Activated CD8-positive, alpha-beta memory T cell treated with anti-CD3 and anti-CD28 coated beads for 1 hour (primary cell): ENCODE measurements at places on chromosomes 7 and 10.

GRCh38 chr7:143382791-143383641, 1.9 kb downstream of the ZYX start:
- no peak for DNase-seq

DNA sequence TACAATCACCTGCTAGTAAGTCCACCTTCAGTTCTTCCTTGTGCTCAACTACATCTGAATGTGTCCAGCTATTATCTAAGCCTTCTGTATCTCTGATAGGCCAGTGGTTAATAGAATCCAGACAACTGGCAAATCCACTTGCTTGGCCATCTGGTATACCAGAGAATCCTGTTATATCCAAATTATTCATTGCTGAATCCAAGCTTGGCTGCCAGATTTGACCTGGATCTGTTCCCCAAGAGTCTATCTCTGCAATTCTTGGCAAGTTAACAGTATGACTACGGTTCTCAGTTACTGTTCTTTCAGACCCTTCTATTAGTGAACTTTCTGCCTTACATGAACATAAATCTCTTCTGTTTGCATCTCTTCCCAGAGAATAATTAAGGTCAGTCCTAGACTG, 154.6 kb upstream of the TARP start:
- DNase-seq: no peak

- no peak for DNase-seq
Observed at GRCh38 chr7:130872341-130872740, 138.3 kb upstream of the KLF14 start.

- DNase-seq: no peak
Observed at GRCh38 chr10:28664369-28664740, 13.0 kb upstream of the BAMBI start.

DNA sequence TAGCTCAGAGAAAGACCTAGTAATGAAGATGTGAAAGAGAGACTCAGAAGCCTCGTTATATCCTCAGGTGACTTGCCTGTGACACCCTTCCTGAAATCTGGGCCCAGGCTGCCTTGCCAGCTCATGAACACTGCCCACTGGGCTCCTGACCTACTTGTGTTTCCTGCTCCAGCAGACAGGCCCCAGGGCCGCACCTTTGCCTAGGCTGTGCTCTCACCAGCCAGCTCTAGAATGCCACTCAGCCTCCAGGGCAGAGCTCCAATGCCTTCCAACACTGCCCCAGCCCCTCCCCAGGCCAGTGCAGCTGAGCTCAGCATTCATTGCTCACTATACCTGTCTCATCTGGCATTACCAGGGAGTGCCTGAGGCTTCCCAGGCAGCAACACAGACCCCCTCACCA, 94.3 kb downstream of the DLG5 start:
- DNase-seq: no peak

DNA sequence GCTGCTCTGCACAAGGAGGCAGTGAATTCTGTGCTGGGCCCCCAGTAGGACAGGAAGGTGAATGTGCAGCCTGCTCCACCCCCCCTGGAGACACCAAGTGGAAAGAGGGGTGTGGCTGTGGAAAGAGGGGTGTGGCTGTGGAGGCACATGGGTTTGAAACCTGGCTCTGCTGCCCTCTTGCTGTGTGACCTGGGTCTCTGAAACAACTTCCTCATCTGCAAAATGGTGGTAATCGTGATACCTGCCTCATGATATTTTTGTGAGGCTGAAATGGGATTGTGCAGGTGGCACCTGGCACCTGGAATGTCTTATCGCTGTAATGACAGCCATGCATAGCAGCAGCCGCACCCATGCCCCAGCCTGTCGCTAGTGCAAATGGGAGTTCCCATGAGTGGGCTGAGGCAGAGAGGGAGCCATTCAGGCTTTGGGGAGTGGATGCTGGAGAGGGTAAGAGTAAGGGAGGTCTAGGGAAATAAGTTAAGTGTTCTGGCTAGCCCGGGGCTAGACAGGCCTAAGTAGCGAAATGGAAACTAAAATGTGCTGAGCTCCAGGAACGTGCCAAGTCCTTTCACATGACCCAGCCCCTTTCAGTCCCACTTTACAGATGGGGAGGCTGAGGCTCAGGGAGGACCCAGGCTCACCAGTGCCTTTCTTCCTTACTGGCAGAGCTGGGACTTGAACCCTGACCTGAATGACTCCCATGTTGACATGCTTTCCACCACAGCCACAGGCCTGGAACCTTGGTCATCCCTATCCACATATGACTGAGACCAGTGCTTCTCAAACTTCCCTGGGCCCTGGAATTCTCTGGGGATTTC, 35.0 kb downstream of the C10orf105 start:
- no peak for DNase-seq

DNA sequence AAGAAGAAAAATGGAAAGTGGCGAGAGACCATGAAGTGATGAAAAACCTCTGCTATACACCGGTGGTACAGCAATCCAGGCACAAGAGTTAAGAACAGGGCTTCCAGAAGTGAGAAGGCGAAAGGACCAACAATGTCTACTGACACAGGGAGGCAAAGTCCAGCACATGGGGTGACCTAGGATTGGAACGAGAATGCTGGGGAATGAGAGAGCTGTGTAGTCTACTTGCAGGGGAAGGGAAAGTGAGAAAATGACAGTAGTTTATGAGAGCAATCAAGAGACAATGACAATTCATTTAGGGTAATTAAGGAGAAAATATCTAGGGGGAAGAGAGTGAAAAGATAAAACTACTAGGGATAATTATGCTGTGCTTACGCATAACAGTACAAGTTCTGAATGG, 169.2 kb downstream of the SLC25A13 start:
- no peak for DNase-seq

- peak; percentile 94 for DNase-seq
Observed at GRCh38 chr7:116862234-116862950, at the start of gene CAPZA2. Gene CAPZA2, plus strand, starts transcription at chr7:116862587. Its CDS starts 25 bp downstream, at chr7:116862612.

DNA sequence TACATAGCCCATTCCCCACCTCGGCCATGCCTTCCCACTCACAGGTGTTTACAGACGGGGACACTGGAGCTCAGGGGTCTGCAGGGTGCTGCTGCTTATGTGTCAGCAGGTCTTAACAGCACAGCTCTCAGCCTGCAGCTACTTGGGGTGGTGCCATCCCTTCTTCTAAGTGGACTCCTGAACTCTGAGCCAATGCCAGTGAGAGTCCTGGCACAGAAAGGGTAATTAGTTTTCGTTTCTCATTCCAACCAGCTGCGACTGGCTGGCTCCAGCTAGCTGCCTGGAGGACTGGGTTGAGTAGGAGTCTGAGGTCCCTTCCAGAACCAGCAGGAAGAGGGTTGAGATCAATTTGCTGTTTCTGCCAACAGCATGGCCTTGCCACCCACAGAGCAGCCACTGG, 88.3 kb upstream of the AGK start:
- DNase-seq: no peak

- DNase-seq: no peak
Observed at GRCh38 chr10:14904316-14904732, 25.7 kb downstream of the SUV39H2 start.

GRCh38 chr7:112749775-112750174, 40.4 kb downstream of the TMEM168 start:
- DNase-seq: no peak

DNA sequence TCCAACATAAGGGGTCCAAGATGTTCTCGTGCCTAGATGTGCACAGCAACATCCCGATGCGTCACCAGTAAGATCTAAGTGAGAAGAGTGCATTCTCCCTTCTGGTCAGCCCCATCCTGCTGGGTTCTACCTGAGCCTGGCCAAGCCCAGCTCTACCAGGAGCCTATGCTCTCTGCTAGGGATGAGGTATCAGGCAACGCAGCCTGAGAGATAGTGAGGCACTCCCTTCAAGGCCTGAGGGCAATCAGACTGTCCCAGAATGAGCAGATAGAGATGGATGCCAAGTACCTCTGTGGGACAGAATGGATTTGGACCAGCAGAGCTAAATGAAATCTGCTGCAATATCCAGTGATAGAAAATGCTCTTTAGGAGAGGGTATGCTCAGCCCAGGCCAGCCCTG, 26.7 kb downstream of the DDC start:
- DNase-seq: no peak

DNA sequence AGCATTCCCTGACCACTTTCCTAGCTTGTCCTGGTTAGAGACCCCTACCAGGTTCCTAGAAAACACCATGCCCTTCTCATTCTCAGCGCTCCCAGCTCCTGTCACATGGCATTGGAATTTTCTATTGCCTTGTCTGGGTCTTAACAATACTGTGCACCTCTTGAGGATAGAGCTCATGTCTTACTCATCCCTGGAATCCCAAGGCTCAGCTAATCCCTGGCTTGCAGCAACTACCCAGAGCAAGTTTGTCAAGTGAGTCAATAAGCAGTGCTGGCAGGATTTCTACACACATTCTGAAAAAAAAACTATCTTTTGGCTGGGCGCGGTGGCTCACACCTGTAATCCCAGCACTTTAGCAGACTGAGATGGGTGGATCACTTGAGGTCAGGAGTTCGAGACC, 11.7 kb upstream of the PRDX3 start:
- DNase-seq: no peak

DNA sequence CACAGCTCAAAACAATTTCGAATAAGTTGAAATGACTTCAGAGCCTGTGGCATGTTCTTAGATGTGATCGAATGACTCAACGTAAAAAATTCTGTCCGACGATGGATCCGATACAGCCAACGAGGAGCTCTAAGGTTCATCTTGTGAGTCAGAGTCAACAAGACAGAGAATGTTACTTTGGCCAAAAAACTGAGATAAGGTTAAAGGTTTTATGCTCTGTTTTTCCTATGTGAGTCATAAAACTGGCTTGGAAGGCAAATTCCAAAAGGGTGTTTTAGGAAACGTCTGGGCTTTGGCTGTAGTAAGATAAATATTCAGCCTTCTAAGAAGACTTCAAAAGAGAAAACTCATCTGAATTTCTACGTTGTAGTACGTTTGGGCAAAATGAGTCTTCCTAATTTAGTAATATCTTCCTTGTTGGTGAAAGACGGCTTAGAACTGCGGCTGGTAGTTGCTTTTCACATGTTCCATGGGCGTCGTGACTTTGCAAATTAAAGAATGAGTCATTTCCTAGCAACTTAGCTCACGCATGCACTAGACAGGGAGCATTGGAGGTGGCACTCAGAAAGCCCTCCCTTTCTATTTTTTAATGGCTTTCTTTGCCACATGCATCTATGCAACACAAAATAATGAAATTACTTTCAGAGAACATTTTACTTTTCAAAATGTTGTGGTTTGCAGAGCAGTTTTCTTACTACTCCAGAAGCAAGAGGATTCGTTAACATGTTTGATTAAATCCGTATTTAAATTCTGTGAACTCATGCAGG, 28.2 kb downstream of the PFKP start:
- DNase-seq: no peak

DNA sequence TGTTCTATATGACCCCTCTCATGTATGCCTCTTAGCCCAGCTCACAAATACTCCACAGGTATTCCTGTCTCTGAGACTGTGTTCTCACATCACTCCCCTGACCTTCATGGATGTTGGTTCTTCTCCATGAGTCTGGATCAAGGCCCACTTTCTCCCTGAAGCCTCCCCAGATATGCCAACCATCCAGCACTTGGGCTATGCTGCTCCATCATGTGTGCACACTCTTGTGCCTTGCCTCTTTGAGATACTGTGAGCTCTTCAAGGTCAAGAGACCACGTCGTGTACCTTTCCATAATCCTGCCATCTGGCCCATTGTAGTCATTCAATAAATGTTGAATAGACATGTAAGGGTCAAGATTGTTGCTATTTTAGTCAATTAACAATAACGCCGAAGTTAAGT, 30.1 kb upstream of the TM9SF3 start:
- no peak for DNase-seq
